BE2C (cell line): ENCODE measurements at places on chromosomes 3 and 15.

DNA sequence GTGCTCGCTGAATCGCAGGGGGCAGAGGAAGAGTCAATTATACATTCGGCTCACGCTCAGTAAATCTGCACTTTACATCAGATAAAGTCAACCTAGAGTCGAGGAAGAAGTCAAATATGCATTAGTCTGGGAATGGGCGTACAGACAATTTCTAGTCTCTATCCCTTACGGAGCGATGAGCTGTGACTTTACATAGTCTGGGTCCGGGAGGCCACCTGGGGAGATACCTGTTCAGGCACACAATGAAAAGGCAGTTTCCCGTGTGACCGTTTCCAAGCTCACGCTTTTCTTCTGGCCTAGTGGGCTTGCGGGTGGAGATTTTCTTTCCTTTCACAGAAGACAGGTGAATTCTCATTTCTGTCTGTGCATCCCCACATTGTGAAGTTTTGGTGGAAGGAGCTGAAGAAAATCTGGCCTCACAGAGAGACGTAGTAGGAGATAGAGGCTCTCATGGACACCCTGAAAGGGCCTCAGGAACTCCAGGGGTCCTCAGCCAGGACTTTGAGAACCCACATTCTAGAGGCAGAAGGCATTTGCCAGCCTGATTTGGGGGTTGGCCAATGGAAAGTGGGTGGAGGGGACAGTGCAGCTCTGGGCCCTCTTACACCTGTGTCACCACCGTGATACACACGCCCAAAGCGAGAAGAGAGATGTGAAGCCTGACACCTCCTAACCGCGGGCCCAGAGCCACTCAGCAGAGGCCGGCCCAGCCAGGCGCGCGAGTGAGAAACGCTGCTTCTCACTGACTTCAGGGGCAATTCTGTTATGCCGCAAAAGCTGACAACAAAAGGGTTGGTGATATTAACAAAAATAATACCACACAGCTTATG, 10.7 kb upstream of the OCA2 start:
- DNase-seq = no peak

DNA sequence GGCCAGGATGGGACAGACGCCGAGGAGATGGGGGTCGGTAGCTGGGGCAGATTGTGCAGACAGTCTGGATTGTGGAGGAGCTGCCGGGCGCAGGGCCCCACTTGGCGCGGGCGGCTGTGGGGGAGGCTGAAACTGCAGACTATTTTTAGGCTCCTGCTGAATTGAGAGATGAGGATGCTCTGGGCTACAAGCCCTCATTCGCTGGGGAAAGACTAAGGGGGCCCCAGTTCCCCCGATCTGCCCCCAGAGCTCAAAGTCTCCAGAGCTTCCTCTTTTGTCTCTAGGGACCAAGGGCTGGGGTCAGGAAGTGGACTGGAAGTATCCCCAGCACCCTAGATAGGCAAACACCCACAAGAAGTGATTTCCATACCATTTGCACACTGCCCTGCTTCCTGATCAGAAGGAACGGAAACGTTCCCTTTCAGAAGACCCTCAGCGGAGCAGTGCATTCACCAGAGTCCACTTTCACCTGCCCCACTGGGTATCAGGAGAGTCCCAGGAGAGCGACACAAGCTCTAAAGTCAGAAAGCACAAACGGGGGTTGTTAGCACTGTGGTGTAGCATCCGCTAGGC, 29.7 kb downstream of the SEMA7A start:
- DNase-seq = no peak

- DNase-seq = no peak
These were observed 103.8 kb upstream of the KLF13 start for GRCh38 chr15:31222773-31223341.

DNA sequence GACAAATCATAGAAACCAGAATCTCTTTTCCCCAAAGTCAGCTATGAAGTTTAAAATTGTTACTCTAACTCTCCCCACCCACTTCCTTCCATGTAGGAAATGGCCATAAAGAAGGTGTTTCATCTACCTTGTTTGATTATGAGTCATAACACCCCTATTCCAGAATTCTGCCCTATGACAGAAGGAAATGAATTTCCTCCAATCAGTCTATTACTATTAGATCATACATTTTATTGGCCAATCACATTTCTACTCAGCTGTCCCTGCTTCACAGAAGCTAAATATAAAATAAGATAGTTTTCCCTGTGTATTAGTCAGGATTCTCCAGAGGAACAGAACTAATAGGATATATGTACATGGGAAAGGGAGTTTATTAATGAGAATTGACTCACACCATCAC, 102.1 kb downstream of the TGFBR2 start:
- no peak for DNase-seq

DNA sequence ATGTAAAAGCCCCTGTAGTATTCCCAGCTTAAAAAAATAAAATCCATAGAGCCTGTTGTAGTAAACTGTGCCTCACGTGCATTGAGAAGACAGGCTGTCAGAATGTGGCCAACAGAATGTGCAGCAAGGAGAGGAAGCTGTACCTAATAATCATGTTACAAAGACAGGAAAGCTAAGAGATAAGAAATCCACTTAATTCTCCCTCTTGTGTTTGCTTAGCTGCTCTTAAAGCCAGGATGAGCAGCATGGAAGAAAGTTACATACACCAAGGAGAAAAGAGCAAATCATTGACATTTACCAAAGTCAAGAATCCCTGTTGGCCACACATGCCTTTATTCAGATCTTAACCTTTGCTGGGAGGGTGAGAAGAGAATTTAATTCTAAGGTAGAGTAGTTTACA, 85.9 kb downstream of the TNIK start:
- DNase-seq = peak; percentile 40

- DNase-seq = no peak
These were observed 244.9 kb downstream of the FAM43A start for GRCh38 chr3:194930377-194931204.

DNA sequence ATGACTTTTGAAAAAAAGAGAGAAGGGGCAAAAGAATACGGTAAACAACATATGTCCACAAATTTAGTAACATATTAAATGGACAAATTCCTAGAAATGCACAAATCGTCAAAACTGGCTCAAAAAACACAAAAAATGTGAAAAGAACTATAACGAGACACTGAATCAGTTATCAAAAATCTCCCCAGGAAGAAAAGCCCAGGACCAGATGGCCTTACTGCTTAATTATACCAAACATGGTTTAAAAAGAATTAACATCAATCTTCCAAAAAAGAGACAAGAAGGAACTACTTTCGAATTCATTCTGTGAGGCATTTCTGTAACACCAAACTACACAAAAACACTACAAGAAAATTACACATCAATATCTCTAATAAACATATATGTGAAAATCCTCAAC, 117.4 kb downstream of the STAG1 start:
- DNase-seq = no peak

- DNase-seq = no peak
These were observed 4.8 kb upstream of the FSIP1 start for GRCh38 chr15:39787479-39787878.

- peak; percentile 52 for DNase-seq
These were observed 230.4 kb upstream of the CHRM5 start for GRCh38 chr15:33737687-33738601.

DNA sequence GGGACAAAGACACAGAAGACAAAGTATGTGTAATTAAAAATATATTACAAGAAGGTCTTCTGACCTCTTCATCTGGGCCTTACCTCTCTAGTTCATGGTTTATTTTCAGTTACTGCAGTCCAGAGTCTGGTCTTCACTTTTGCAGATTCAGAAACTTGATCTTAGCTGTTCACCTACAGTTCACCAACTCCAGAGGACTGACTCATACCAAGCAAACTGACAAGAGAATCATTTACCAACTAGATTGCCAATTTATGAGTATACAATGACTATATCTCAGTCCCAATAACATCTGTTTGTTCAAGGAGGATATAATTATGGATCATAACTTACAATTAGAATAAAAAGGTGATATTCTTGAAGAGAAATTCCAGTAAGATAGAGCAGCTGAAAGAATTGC, 9.0 kb downstream of the P2RY1 start:
- no peak for DNase-seq

DNA sequence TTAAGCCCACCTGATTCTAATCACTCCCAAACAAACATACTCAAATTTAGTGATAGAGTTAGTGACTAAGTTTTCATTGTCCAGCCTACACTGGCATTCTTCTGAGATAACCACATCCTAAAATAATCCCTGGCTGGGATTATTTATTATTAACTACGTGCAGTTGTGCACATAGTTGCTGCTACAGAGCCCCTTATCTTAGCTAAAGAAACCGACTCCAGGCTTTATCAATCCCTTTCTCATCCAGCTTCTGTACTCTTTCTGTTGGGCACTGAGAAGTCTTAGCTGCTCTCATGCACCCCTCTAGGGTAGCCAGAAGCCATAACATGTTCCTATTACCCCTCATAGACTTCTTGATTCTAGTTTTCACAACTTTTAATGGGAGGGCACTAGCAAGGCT, 208.7 kb downstream of the MBNL1 start:
- DNase-seq = no peak

- DNase-seq = no peak
These were observed 230.3 kb upstream of the RGMA start for GRCh38 chr15:93319121-93319814.

DNA sequence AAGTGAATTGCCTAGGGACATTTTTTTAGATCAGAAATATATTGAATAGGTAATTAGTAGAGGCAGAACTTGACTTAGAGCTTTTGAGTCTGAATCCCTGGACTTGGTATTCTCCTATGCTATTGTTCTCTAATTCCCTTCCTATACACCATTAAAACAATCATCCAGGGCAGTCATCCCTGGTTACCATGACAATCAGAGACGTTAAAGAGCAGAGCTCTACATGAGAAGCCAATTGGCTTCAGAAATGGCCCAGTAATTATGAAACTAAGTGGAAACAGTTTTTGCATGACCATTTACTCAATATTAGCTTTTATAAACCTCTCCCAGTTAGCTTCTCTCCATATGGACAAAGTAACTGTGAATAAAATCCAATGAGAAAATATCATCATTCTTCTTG, 182.1 kb upstream of the TP63 start:
- no peak for DNase-seq

DNA sequence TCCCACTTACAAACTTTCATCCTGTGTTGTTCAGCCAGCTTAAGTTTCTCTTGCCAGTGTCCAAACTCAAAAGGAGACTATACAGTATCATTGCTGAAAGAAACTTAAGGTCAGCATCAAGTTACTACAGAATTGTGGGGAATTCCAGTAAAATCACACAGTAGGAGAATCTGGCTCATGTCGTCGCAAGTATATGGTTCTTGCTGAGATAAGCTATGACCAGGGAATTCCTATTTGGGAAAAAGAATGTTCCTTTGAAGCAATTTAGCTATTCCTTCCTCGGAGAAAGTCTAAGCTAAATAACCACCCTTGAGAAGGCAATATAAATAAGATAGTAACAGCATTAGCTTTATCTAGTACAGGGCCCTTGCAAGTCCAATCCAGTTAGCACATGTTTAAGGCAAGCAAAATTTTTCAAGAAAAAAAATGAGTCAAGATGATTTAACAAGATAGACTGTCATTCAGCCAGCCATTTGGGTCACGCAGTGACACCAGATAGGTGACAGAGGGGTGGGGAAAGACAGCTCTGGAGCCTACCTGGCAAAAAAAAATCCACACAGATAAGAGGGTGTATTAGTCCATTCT, 78.2 kb upstream of the THBS1 start:
- no peak for DNase-seq

- DNase-seq = no peak
These were observed 35.5 kb downstream of the ZBTB20 start for GRCh38 chr3:115111632-115112031.

DNA sequence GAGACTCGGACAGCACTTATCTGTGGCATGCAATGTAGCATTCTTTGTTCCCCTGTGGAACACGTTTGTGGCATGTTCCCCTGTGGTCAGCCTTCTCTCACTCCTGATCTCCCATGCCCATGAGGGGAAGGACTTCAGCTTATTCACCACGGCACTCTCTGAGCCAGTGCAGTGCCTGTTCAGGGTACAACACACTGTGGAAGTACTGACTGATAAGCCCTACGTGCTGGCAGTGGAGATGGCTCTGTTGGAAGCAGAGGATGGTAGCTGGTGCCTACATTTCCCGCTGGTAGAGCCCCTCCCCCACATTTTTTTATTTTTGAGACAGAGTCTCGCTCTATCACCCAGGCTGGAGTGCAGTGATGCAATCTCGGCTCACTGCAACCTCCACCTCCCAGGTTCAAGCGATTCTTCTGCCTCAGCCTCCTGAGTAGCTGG, 43.5 kb upstream of the ETV5 start:
- no peak for DNase-seq

- no peak for DNase-seq
These were observed 30.9 kb downstream of the PPCDC start for GRCh38 chr15:75054172-75054897.

DNA sequence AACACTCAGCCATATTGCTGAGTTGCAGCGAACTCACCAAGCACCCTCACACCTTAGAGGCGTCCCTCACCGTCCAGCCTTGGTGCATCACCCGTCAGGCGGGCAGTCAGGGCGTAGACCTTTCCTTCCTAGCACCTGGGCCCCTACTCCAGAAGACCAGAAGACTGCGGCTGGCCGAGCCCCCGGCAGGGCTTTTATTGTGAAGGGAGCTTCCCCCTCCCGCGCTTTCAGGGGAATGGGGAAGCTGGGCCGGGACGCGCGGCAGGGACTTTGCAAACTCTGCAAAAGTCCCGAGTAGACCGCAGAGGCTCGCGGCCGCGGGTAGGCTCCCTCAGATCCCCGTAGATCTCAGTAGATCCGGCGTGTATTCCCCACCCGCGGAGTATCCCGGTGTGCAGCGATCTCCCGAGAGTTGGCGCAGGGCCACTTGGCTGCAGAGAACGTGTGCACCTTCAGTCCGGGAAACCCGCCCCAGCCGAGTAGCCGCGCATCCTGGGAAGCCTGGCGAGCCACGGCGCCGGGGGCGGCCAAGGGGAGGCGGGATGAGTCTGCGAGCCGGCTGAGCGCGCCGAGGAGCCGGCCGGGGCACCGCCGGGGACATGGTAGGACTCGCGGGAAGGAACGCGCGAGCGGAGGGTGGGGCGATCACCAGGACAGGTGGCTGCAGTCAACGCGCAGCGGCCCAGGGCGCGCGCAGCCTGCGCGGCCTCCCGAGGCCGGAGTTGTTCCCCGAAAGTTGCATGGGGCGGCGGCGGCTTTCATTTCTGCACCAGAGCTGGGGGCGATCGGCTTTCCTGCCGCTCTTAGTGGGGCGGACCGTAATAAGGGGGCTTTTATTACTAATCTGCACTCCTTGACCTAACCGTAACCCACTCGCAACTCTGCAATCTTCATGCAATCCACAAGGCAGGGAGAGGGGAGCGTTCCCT, at the start of gene GASK1A:
GASK1A (plus strand) TSS at position 268 of the 929 bp plus-strand sequence; CDS start at position 600, 332 bp downstream.
- peak; percentile 20 for DNase-seq

DNA sequence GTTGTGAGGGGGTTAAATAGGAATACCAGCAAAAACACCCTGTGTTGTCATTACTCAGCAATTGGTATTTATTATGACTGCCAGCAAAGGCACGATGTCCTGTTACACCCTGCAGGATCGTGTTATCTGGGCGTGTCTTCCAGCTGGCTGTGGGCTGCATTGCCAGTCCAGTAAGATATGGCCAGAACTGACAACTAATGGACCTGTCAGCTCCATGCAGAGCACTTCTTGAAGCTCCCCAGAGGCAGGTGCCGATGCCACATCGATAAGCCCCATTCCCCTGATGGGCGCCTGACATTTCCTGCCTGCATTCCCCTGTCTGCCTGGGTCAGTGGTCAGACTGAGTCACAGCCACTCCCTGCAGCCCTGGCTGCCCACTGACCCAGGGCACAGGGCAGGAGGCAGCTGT, 79.7 kb upstream of the RASGRF1 start:
- peak; percentile 89 for DNase-seq

GRCh38 chr3:141242377-141243092, 10.9 kb downstream of the PXYLP1 start:
- no peak for DNase-seq
